NK-92 treated with Interleukin-12 subunit alpha and Interleukin-12 subunit beta, amount 100 ng/mL, for 24 hours (cell line): ENCODE measurements at places on chromosomes 16 and 17.

- no peak for DNase-seq
These were observed 71.2 kb upstream of the LGALS9 start for GRCh38 chr17:27559506-27560481.

DNA sequence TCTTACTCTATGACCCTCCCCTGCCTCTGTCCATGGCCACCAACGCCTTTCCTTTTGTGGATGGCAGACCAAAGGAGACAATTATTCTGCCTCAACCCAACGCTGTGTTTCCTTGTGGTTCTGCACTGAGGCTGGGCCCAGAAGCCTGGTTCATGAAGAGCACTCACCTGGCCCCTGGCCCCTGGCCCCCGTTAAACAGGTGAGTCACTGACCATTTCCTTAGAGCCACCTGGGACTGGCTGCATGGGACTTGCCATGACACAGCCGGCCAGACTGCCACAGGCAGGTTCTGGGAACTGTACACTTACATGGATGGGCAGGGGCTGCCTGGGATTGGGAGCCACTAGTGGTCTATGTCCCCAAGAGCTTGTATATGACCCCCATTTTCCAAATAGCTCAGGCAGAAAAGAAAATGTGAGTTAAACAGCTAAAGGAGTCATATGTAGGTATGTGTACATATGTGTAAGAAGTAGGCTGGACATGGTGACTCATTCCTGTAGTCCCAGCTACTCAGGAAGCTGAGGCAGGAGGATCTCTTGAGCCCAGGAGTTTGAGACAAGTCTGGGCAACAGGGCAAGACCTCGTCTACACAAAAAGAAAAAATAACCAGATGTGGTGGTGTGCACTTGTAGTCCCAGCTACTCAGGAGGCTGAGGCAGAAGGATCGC, 181.9 kb upstream of the CACNG5 start:
- no peak for DNase-seq

DNA sequence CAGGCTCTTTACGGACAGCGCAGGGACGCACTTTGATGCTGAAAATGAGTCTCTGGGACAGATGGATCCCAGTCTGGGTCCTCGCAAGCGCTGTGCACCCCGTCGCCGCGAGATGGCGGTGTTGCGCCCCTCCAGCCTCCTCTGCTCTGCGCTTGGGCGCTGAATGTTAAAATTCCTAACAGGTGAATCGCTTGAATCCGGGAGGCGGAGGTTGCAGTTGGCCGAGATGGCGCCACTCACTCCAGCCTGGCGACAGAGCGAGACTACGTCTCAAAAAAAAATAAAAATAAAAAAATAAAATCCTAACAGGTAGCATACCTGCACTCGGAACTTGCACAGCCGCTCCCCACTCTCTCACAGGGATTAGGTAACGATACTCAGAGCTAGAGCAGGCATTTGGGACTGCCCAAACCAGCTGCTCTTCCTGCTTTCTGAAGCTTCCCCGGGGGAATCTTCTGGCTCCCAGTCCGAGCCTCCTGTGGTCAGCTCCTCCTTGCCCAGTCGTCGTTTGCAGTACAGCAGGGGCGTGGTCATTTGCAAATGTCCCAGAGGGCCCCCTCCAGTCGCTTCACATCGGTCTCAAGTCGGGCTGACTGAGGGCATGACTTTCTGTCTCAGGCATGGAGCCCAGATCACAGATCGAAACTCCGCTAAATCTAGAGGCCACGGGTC, 26.2 kb upstream of the OSGIN1 start:
- DNase-seq: peak; percentile 4

- no peak for DNase-seq
These were observed 88.2 kb upstream of the HAS3 start for GRCh38 chr16:69017036-69017783.

DNA sequence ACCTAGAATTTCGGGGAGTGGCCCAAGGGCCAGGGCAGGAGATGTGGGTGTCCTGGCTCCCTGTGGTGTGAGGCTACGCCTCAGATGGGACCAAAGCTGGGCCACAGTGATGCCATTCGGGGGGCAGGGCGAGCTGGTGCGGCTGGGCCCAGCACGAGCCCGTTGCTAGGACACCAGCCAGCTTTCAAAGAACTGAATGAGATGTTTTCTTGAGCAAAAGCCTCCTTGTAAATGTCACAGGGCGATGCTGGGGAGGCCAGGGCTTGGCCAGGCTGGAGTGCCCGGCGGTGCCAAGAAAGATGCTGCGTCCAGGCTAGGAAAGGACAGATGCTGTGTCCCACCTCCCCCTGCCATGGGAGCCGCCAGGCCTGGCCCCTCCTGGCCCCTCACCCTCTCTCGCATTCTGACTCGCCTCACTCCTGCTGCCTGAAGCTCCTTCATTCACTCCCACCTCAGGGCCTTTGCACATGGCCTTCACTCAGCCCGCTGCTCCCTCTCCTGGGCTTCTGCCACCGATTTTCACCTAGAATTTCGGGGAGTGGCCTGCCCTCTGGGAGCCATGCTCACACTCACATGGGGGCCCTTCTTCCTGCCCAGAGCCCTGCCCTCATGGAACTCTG, 39.1 kb downstream of the CPNE2 start:
- DNase-seq: no peak
